Activated naive CD4-positive, alpha-beta T cell (primary cell): ENCODE measurements at places on chromosomes 5 and 9.

DNA sequence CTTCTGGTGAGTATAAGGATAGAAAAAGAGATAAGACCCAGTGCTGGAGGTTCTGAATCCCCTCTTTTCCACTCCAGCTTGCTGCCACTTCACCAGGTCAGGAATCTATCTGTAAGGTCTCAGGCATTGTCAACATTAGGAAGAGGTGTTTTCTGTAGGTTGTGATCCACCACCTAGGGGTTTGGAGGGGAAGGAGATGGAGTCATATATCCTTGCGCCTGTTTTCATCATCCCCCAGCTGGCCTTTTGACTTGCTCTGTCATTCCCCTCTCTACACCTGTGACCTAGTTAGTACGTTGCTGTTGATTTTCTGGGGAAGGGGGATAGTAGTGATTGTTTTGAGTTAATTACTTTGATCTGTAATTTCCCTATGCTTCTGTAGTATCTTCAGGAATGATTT lies 20.5 kb downstream of the SPINK5 start:
- DNase-seq: no peak

DNA sequence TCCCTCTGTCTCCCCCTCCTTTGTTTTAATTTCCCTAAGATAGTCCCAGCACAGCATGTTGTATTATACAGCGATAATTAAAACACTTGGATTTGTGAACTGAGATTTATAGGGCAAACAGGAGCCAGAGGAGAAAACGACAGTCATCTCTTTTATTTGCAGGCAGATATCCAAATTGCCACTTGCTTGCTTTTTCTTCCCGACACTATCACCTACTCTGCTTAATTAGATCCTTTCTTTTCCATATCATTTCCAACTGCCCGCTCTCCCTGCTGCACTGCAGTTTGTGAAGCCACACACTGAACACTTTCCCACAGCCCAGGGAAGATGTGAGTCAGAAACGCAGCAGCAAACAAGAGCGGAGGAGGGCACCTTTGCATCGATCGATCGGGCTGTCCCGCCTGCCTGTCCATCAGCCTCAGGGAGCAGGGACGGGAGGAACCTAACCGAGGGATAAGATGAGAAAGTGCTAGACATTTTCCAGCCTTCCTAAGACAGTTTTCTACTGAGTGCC lies 35.8 kb upstream of the SPRY4 start:
- DNase-seq: no peak

DNA sequence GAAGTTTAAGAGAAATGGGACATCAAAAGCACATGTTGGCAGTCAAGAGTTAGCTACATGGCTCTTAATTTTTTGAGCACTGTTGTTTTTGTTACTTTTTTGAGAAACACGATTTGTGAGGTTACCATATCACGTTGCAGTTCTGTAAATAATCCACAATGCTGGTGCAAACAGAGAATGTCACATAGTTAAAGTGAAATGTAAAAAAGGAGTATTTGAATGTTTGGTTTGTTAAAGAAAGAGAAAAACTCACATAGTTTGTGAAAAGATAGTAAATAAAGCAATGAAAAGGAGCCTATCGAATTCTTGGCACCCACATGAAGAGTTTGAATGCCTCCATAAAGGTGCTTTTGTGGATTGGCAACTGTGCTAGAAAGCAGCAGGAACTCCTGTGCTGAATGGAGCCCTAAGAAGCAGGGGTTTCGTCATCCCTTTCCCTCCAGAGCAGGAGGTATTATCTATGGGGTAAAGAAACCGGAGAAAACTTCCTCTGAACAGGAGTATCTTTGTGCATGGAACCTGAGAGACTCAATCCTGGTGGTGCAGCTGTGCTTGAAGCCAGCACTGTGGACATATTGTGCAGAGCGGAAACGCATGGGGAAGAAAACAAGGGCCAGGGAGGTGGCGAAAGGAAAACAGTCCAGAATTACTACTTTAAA lies 148.5 kb upstream of the OTULINL start:
- DNase-seq: no peak

- no peak for DNase-seq
Measured at GRCh38 chr5:146765089-146765832, 113.3 kb downstream of the PPP2R2B start.

- DNase-seq: no peak
Measured at GRCh38 chr5:40314275-40314674, 365.4 kb upstream of the PTGER4 start.

DNA sequence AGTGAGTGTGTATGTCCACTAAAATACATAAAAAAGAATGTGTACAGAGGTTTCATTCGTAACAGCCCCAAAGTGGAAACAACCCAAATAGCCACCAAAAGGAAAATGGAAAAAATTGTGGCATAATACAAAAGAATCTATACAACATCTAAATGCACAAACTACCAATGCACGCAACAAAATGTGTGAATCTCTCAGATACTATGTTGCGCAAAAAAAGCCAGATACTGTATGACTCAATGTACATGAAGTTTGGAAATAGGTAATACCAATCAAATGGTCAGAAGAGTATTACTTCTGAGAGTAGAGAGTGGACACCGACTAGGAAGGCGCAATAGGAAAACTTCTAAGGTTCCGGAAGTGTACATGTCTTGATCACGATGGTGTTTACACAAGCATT lies 2.4 kb downstream of the XPA start:
- no peak for DNase-seq

DNA sequence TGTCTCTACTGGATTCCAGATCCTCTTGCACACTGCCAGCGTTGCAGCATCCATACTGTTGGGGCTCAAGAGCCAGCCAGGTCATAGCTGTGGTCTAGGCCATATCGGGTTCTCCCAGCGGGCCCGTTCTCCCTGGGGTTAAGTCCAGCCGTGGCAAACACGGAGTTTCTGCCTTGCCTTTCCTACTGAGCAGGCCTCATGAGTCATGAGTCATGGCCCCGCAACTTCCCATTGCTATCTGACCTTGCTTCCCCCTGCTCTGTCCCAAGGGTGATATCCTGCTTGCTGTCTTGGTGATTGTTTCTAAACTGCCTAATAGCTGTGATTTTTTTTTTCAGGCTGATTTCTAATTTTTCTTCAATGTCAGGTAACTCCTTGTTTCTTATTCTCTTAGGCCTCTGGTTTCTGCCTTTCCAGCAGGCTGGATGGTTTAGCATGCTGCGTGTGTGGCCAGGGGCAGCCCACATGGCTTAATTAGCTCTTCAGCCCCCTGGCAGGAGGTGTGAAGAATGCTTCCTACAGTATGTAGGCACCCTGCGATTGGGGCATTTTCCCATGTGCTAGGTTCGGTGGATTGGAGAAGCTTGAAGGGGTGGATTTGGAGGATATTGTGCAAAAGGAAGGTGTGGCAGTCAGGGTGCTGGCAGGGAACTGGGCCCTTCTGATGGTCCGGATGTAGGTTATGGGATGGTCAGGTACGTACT lies 18.7 kb downstream of the DAPK1 start:
- DNase-seq: no peak

GRCh38 chr5:1883925-1884677 lies 1.4 kb upstream of the IRX4 start:
- no peak for DNase-seq

- no peak for DNase-seq
Measured at GRCh38 chr5:67010684-67011409, 185.8 kb downstream of the CD180 start.

DNA sequence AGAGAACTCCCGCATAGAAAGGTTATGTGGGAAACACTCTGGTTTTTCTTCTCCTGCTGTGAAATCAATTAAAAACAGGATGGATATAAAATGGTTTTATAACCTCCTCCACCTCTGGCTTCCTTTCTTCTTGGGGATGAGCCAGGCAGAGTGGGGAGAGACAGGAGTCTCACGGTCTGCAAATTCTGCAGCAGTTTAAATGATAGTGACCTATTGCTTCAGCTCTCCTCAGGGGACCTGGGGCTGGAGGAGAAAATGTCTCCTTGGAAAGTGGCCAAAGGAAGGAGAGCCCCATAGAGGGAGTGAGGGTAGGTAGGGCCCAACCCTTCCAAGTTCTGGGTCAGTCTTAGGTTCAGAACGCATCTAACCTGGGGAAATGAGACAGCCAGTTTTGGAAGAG lies 118.8 kb downstream of the MTX3 start:
- no peak for DNase-seq

DNA sequence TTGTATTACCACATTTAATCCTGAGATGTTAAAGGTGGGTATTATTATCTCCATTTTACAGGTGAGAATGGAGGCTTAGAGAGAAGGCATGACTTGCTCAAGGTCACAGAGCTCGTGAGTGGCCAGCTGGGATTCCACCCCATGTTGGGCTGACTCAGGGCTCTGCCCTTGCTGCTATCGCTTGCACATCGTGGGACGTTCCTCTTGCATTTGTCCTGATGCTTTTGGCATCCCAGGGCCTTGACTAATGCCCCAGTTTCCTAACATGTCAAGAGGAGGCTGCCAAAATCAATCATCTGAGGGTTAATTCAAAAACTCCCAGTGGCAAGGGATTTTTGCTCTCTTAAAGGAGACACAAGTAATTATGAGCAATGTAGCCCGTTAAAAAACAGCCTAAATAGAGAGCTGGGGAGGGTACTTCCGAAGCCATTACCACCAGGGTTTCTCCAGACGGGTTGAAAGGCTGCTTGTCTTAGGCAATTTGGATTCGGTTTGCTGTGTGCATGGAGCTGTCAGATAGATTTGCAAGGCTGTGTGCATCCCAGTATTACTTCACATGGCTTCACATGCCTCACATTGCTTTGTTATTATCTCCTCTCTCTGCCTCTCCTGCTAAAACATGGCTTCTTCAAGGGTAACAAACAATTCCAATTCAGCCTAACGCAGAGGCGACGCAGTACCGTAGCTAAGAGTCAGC lies 347.4 kb downstream of the DRD1 start:
- no peak for DNase-seq

DNA sequence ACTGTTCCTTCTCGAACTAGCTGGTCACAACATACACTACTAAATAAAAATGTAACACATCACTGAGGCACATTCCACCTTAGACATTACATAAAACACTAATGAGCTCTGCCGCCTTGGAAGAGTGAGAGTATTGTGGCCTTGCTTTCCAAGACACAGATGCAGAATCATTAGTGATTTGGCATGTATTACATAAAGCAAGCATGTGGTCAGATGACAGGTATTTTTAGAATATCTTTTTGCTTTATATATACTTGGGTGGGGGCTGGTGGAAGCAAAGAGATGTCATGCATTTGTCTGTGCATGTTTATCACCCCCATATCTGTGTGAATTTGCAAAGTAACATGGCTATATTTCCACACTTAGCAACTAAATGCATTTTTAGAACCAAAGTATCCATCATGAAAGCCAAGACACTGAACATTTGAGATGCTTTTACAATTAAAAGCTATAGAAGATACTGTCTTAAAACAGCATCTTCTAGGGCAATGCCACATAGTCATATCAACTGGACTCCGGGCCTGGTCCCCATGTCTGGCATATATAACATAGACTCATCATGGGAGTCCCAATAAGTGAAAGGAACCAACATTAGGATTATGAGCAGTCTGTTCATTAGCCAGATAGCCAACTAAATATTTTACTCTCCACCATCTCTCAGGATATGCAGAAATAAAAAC lies 213.5 kb downstream of the MEF2C start:
- DNase-seq: no peak

DNA sequence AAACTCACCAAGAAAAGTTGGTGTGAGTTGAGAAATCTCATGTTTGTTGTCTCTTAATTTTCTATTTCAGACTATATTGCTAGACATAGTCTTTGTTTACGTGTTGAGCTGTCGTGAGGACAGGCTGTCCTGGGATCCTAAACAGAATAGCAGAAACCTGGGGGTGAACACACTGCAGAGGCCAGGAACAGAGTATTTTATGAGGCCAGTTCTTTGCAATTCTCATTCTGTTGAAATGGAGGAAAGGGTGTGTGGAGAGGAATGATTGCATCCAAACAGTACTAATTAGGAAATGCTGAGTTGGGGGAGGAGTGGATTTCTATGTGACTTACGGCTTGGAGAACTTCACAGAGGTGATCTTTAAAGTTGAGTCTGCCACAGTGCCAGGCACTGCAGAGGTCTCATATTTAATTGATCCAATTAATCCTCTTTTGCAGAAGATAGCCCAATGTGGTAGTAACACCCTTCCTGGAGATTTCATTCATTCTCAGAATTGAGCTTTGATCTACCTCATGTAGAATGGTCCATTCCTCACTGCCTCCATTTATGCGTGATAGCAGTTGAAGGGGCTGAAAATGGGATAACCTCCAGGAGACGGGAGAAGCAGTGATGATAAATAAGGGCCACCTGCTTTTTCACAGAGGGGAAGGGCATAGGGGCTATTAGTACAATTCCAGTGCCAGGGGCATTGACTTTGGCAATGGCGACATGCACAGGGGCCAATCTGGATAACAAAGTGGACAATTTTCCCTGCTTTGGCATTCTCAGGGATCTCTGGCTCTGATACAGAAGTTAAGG lies 84.7 kb upstream of the TNFAIP8 start:
- DNase-seq: no peak

DNA sequence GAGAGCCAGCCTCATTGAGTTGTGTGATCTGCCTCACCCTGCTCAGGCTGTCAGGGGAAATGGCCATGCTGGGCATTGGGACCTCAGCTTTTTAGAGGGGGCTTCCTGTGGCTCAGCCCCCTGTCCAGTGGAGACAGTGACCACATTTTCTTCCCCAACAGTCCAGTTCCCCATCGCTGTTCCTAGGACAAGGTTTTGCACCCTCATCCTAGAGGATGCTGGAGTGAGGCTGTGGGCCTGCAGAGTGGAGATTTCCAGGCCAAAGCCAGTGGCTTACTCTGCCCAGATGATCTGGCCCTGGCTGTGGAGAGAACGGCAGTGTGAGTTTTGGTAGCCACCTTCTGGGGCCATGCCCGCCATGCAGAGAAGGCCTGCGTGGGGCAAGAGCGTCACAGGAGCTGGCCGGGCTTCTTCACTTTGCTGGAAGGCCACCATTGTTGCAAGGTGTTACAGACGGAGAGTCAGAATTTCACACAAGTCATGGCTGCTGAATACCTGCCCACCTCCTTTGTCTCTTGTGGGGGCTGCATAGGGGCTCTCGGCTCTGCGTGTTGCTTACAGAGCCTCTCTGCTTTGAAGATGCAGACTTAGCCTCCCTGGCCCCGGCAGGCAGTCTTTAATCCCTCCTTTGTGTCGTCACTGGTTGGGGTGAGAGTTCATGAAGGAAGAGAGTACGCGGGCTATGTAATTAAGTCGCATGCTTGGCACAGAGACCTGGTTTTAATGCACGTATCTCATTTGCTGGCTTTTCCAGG lies 35.2 kb upstream of the PITX1 start:
- DNase-seq: no peak

DNA sequence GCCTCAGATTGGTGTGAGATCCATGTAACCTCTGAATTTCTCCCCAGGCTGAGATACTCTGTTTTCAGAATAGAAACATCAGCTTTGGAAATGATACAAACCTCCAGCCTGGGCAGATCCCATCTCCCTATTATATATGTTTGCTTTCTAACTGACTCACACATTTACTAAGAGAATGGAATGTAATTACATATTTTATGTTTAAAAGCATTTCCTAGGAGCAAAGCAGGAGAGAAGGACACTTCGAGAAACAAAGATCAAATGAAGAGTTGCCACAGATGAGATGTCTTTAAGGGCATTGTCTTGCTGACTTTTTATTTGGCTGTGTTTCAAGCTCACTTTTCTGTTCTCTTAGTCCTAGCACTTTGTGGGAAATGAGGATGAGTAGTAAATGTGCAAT lies 96.3 kb downstream of the CDH18 start:
- DNase-seq: no peak
